Esophagus (tissue), 2 donors: ENCODE measurements at places on chromosomes 4 and X. TPM values are rescaled to one million over a fixed set of nuclear protein-coding genes. Genes with fewer than 3 reads are reported as not detected.

Gene TCEAL1
- 13.3 TPM for polyA plus RNA-seq

Gene DNAAF6
- not detected for polyA plus RNA-seq

Gene DKK2
- polyA plus RNA-seq, result 0.04 TPM

Gene SPANXB1
- not detected for polyA plus RNA-seq

Gene NEUROG2
- polyA plus RNA-seq, result not detected

Gene L1CAM
- 0.88 TPM for polyA plus RNA-seq

Gene BTK
- 0.55 TPM for polyA plus RNA-seq

Gene PYURF
- 62.0 TPM for polyA plus RNA-seq

Gene RFC1
- polyA plus RNA-seq, result 13.3 TPM
